NAMALWA (cell line): ENCODE measurements at places on chromosomes 4 and X.

DNA sequence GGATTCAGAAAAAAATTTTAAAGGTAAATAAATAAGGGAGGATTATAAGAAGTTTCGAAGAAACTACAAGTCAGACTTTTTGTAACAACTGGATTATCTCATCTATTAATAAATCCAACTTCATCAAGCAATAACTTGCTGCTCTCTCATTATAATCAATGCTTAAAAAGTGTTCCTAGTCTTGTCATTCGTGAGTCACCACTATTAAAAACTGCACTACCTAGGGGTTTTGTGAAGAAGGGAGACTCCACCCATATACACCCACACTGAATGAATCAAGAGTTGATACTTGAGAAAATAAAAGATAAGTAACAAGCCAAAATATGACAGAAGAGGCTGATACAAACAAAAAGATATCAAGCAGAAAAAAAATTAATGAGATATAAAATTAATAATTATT lies 360.5 kb downstream of the ZNF674 start:
- no peak for DNase-seq

DNA sequence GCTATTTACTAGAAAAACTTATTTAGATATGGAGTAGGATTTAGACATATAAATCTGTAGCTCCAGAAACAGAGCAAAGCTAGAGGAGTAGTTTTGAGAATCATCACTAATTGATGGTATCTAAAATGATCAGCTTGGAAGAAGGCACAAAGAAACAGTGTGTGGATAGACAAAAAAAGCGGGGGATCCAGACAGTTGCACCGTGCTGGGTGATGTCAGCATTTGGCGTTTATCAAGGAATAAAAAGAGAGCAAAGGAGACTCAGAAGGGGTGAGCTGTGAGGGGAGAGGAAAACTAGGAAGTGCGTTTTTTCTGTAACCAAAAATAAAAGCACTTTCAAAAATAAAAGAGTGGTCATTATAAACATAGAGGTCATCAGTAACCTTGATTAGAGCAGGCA lies 90.5 kb upstream of the GPRIN3 start:
- DNase-seq = no peak

- DNase-seq = no peak
These were observed 57.1 kb upstream of the NOCT start for GRCh38 chr4:138958519-138958918.

DNA sequence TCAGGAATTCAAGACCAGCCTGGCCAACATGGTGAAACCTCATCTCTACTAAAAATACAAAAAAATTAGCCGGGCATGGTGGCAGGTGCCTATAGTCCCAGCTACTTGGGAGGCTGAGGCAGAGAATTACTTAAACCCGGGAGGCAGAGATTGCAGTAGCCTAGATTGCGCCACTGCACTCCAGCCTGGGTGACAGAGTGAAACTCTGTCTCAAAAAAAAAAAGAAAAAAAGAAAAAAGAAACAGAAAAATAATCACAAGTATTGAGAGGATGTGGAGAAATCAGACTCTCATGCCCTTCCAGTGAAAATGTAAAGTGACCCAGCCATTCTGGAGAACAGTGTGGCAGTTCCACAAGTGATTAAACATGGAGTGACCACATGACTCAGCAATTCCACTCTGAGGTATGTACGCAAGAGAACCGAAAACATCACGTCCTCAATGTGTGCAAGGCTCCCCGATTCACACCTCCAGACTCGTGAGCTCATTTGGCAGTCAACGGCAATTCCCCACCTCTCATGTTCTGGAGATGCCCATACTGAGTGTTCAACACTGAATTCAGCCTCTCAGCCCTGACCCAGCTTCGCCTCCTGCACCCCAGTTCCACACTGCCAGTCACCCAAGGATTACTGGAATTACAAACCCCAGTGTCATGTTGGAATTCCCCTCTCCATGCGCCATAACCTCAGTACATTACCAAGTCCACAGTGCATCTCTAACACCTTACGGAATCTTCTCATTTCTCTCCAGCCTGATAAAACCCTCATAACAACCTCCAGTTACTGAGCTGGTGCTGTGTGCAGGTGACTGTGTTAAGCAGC lies 21.1 kb downstream of the ACOX3 start:
- no peak for DNase-seq
